NCI-H460 (cell line): ENCODE measurements at places on chromosomes 11 and 22. TPM values are rescaled to one million over a fixed set of nuclear protein-coding genes. Genes with fewer than 3 reads are reported as not detected.

SHANK2 gene
- 5.3 and 6.8 TPM in 2 replicates for total RNA-seq

MS4A15 gene
- total RNA-seq, result not detected in 2 replicates

PLAAT3 gene
- total RNA-seq, result 10.3 and 13.6 TPM in 2 replicates

MMP10 gene
- 2.8 and 4.6 TPM in 2 replicates for total RNA-seq

RAB36 gene
- 0.43 and 0.67 TPM in 2 replicates for total RNA-seq

C11orf16 gene
- not detected in 2 replicates for total RNA-seq

GRAMD1B gene
- total RNA-seq, result 260 and 279 TPM in 2 replicates

LARGE1 gene
- 1.6 and 2.9 TPM in 2 replicates for total RNA-seq

OR51I2 gene
- total RNA-seq, result not detected in 2 replicates

C11orf65 gene
- total RNA-seq, result 1.4 TPM in 2 replicates

MUC6 gene
- total RNA-seq, result not detected in 2 replicates

KIAA1671 gene
- 7.1 and 7.5 TPM in 2 replicates for total RNA-seq

MYRF gene
- total RNA-seq, result 0.30 and 0.35 TPM in 2 replicates

TPBGL gene
- not detected in 2 replicates for total RNA-seq

DEAF1 gene
- 30.3 and 32.3 TPM in 2 replicates for total RNA-seq

CNTN5 gene
- 0.26 and 0.32 TPM in 2 replicates for total RNA-seq

IGF2 gene
- total RNA-seq, result 0.15 and 0.20 TPM in 2 replicates

B4GALNT4 gene
- total RNA-seq, result 8.1 and 8.6 TPM in 2 replicates

KCNJ4 gene
- total RNA-seq, result not detected in 2 replicates

SCGB1D2 gene
- total RNA-seq, result not detected in 2 replicates

NPAS4 gene
- not detected in 2 replicates for total RNA-seq

SCO2 gene
- total RNA-seq, result 3.0 and 4.0 TPM in 2 replicates

SPI1 gene
- total RNA-seq, result not detected in 2 replicates

PKDREJ gene
- total RNA-seq, result not detected in 2 replicates

CABP4 gene
- 3.2 and 4.1 TPM in 2 replicates for total RNA-seq

OR5B21 gene
- total RNA-seq, result not detected in 2 replicates

PRG3 gene
- not detected in 2 replicates for total RNA-seq

SNRPD3 gene
- 82.3 and 92.1 TPM in 2 replicates for total RNA-seq

XNDC1N gene
- total RNA-seq, result 2.0 and 3.2 TPM in 2 replicates

THY1 gene
- not detected in 2 replicates for total RNA-seq

MAJIN gene
- total RNA-seq, result 0.63 TPM in 1 of 2 replicates, not detected in the other

HSPB2 gene
- total RNA-seq, result not detected in 2 replicates

CDC42EP2 gene
- 15.1 and 18.2 TPM in 2 replicates for total RNA-seq

SLC1A2 gene
- not detected in 2 replicates for total RNA-seq

OR5P2 gene
- total RNA-seq, result not detected in 2 replicates

OR52I1 gene
- not detected in 2 replicates for total RNA-seq

SLC22A6 gene
- not detected in 2 replicates for total RNA-seq

ELFN2 gene
- 0.02 TPM in 1 of 2 replicates, not detected in the other for total RNA-seq

TSPAN32 gene
- not detected in 2 replicates for total RNA-seq

CD6 gene
- not detected in 2 replicates for total RNA-seq
